ENCODE measurements at places on chromosomes 16 and 17. TPM values are rescaled to one million over a fixed set of nuclear protein-coding genes. Genes with fewer than 3 reads are reported as not detected.

Gene PROCA1
- total RNA-seq, result 3.5 TPM

Gene CHRNB1
- total RNA-seq, result 26.1 TPM

- no peak for DNase-seq
Observed at GRCh38 chr16:89607453-89607852, 6.0 kb upstream of the DPEP1 start.

Gene CCDC144A
- total RNA-seq, result 4.3 TPM

GRCh38 chr17:691423-691822, 23.2 kb downstream of the VPS53 start:
- DNase-seq, result no peak

- no peak for DNase-seq
Observed at GRCh38 chr17:49631496-49631895, 46.4 kb downstream of the SPOP start.

Gene TMIGD1
- not detected for total RNA-seq

- no peak for DNase-seq
Observed at GRCh38 chr17:44881145-44881544, 18.1 kb downstream of the EFTUD2 start.

- DNase-seq, result no peak
Observed at GRCh38 chr17:79790805-79791734, 5.8 kb downstream of the CBX8 start.

GRCh38 chr17:21373036-21373435, 3.1 kb upstream of the KCNJ12 start:
- no peak for DNase-seq

DNA sequence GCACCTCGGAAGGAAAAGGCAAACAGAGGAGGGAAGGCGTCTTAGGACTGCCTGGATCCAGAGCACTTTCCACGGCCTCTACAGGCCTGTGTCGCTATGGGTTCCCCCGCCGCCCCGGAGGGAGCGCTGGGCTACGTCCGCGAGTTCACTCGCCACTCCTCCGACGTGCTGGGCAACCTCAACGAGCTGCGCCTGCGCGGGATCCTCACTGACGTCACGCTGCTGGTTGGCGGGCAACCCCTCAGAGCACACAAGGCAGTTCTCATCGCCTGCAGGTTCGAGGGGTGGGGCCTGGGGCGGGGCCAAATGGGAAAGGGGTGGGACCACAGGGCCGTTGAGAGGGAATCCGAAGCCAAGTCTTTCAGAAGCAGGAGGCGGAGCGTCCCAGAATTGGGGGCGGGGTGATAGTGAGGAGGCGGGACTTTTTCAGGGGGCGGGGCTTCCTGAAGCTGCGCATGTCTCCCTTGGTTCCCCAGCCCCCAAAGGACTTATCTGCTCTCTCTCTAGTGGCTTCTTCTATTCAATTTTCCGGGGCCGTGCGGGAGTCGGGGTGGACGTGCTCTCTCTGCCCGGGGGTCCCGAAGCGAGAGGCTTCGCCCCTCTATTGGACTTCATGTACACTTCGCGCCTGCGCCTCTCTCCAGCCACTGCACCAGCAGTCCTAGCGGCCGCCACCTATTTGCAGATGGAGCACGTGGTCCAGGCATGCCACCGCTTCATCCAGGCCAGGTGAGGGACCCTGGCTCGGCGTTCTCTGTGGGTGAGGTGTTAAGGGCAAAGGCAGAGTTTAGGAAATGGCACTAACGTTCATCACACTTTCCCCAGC, 939 bp downstream of the BCL6B start:
- peak; percentile 94 for DNase-seq

GRCh38 chr16:96935-97381, 18.9 kb downstream of the MPG start:
- DNase-seq, result peak; percentile 92

Gene EME1
- 1.3 TPM for total RNA-seq

DNA sequence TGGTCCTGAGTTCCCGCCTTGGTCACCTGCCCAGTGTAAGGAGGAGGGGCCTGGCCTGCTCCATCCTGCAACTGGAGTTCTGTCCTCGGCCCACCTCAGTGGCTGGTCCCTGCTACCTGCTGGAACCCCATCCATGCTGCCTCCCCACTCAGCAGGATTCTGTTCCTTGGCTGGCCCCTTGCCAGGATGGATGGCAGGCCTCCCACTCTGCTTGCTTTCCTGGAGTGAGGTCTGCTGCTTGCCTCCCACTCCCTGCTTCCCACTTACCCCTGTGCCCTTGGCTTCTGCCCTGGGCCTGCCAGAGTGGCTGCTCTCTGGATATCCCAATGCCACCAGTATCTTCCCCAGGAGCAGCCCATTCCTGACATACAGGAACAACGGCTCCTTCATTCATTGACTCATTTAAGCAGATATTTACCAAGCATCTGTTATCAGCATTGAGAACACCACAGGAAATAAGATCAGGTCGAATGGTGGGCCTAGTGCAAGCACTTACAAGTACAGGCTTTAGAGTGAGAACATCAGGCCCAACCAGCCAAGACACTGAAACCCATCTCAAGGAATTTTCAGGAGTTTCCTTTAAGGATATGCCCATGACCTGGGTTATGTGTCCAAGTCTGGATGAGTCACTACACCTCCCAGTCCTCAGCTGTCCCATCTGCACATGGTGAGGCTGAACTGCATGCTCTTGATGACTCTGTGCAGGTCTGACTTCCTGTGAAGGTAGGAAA, 17.0 kb upstream of the RPRML start:
- no peak for DNase-seq

DNA sequence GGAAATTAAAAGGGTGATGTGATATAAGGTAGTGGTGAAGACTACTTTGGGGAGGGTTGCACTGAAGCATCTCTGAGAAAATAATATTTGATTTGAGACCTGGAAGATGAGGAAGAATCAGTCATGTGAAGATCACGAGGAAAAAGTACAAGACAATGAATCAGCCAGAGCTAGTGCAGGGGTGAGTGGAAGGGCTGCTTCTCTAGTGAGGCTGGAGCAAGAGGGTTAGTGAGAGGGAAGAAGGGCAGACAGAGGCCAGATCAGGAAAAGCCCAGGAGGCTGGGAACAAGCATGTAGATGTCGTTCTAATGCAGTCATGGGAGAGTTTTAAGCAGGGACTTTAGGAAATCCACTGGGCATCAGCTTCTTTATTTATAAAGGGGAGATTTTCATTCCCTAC, 504.2 kb upstream of the SALL1 start:
- DNase-seq, result no peak

- no peak for DNase-seq
Observed at GRCh38 chr17:61144617-61145564, 254.8 kb upstream of the TBX2 start.

Gene SMIM5
- 3.0 TPM for total RNA-seq

DNA sequence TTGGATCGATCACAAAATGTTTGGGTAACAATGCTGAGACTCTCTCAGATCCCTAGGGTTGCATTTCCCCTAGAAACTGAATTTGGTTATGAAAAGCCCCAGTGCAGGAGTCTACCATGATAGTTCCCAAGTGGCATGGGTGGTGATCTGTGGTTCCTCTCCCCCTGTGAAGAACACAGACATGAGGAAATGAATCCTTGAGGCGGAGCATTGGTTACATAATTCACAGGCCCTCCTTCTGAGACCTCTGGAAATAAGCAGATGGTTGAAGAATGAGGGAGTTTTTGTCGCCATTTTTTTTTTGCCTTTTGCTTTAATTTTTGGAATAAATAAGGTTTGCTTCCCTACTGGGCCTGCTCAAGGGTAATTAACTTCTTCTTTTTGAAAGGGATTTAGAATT, 597.0 kb upstream of the RBFOX1 start:
- no peak for DNase-seq

DNA sequence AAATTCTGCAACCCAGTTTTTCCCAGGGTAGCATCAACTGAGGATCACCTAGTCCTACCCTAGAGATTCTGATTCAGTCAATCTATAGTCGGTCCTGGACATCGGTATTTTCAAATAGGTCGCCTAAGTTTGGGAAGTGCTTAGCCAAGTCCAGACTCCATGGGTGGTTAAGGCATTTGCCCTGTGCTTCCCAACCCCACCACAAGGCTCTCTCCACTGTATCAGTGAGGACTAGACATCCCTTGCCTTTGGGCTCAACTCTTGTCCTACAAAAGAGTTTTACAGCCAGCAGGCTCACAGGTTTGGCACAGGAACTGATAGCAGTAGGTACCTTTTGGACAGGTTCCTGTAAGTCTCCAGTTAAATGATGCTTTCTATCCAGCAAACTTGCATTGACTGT, 13.8 kb downstream of the HYDIN start:
- DNase-seq, result no peak

GRCh38 chr17:27982688-27983087, 59.8 kb upstream of the NLK start:
- DNase-seq, result no peak

DNA sequence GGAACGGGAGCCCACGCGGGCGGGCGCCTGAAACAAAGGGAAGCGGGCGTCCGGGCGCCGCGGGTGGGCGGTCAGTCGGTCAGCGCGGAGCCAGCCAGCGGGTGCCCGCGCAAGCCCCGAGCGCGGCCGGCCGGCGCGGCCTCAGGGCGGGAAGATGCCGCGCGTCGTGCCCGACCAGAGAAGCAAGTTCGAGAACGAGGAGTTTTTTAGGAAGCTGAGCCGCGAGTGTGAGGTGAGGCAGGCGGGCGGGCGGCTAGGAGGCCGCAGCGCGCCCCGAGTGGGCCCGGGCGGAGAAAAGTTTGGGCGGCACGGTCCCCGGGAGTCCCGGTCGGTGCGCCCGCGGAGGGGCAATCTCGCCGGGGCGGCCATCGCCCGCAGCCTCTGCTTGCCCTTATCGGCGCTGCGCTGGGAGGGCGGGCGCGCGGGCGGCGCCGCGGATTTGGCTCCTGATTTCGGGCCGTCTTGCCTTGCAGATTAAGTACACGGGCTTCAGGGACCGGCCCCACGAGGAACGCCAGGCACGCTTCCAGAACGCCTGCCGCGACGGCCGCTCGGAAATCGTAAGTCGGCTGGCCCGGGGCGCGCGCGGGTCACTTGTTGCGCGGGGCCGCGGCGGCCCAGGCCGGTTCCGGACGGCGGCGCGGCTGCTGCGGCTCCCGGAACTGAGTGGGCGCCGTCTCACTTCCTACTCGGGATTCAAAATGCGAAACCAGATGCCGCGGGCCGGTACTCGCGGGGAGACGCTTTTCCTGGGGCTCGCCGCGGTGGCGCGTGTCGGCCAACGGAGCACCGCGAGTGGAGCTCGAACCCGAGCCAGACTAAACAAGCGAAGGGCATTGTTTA, 526 bp downstream of the CBFB start:
- peak; percentile 50 for DNase-seq

Gene NT5C3B
- 41.5 TPM for total RNA-seq

Gene MIEN1
- total RNA-seq, result 16.7 TPM

DNA sequence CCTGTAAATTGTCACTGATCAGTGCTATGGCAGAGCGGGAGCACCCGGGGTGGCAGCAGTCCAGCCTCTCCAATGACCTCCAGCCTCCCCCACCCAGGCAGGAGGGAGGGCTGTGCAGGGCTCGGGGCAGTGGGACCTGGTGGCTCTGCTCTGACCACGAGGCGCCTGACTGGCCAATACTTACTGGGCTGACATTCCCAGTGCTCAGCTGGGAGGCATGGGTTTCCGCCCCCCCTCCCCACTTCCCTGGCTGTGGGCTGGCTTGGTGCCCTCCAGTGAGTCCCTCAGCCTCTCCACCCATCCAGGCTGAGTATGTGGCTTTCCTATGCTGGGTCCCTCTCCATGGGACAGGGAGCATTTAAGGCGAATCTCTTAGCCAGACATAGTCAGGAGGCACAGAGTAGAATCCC, 2.7 kb downstream of the SOCS3 start:
- DNase-seq, result no peak

GRCh38 chr16:12132290-12132689, 155.8 kb downstream of the SNX29 start:
- no peak for DNase-seq

Gene QPRT
- total RNA-seq, result 12.9 TPM

GRCh38 chr17:82765371-82765770, 13.5 kb downstream of the TBCD start:
- DNase-seq, result no peak

Gene GRB7
- not detected for total RNA-seq

- no peak for DNase-seq
Observed at GRCh38 chr17:37083456-37083855, 134.7 kb downstream of the AATF start.

Gene PERCC1
- 5.1 TPM for total RNA-seq

GRCh38 chr17:57939797-57940196, 15.4 kb downstream of the CUEDC1 start:
- DNase-seq, result peak; percentile 84

DNA sequence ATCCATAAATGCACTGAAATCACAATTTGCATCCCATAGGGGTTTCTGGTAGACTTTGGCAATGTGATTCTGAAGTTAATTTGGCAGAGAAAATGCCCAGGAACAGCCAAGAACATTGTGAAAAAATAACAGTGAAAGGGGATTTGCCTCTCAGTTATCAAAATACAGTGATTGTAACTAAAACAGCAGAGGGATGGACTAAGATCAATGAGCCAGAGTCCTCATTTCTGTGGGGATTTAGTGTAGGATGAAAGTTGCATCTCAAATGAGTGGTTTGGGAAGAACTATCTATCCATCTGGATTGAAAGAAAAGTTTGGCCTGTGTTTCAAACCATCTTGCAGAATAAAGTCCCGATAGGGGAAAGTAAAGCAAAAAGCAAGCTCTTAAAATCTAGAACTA, 28.1 kb downstream of the MYBBP1A start:
- no peak for DNase-seq

Gene FAM20A
- 0.27 TPM for total RNA-seq

Measured in hematopoietic multipotent progenitor cell (in vitro differentiated cells).